ENCODE measurements at places on chromosomes 6 and 20.

GRCh38 chr6:139161169-139161568 is 26.3 kb downstream of the HECA start:
- peak; percentile 58 for DNase-seq

- DNase-seq = no peak
Measured at GRCh38 chr6:32191696-32192607, 491 bp downstream of the GPSM3 start.

DNA sequence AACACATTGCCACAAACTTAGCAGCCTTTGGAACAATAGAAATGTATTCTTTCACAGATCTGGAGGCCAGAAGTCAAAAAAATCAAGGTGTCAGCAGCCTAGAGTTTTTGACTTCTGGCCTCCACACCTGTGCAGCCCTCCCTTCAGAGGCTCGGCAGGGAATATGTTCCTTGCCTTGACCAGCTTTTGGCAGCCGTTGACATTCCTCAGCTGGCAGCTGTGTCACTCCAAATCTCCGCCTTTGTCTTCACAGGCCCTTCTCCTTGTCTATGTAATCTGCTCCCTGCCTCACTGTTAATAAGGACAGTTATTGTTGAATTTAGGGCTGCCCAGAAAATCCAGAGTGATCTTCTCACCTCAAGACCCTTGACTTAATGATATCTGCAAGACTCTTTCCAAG is 17.2 kb upstream of the AHI1 start:
- no peak for DNase-seq

GRCh38 chr20:32918751-32919150 is 60.0 kb downstream of the EFCAB8 start:
- no peak for DNase-seq

GRCh38 chr6:37663019-37663810 is 34.5 kb downstream of the MDGA1 start:
- no peak for DNase-seq
